DMS53 (cell line): ENCODE measurements at places on chromosomes 13 and 19.

DNA sequence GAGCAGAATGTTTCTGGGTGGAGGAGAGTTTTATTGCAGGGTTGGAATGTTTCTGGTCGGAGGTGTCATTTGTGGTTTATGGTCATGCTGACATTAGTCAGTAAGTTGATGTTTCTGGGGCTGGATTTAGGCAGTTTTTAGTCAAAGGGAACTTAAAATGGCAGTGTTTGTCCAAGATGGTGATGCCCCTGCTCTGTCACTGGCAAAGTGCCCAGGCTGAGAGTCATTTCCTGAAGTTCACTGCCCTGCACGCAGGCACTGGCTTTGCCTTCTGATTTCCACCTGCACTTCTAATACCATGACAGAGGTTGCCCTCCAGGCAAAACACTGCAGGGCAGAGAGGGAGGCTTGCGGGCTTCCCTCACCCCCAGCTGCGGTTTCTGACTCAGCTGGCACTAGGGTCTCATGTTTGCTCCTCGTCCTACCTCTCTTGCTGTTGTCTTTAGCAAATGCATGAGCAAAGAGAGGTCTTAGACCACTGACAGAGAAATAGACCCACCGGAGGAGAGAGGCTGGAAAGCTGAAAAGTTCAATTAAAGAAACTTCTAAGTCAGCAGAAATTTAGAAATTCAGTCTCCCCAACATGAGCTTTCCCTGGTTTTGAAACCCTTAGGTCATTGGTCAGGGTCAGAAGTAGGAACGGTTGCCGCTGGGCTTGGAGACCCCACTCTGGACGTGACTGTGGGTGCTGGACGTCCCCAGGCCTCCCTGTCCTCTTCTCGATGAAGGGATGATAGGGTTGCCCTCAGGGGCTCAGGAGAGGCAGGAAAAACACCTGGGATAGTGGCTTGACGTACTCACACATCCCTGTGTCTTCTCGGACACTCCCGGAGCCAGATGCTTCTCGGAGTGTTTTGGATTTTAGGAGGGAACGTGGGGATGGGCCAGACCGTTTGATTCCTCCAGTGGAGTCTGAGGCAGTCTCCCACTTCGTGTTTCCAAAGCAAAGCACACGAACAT lies 26.3 kb downstream of the TMEM255B start:
- DNase-seq = no peak

- no peak for DNase-seq
Measured at GRCh38 chr13:24827799-24828198, 63.8 kb downstream of the RNF17 start.

GRCh38 chr19:6983448-6983847 lies 37.8 kb downstream of the MBD3L2B start:
- DNase-seq = no peak

- DNase-seq = peak; percentile 11
Measured at GRCh38 chr13:110107568-110108347, 199.2 kb downstream of the COL4A1 start.

DNA sequence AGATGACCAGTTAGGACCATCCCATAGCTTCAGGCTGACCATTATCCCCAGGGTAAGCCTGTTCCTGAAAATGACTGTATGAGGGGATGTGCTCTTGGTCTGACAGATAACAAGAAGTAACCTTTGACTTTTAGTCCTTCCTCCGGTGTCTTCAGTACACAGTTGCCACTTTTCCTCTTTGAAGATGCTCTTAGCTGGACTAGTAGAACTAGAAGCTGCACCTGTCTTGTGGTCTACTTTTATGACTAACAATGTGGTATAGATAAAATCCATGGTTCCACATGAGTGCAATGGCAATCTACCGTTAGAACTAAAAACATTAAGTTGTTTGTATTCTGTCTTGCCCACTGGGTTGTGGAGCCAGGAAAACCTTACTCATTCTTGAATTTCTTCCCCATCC lies 5.9 kb upstream of the RUBCNL start:
- DNase-seq = peak; percentile 5

GRCh38 chr19:40348961-40349507 lies 539 bp downstream of the PLD3 start:
- DNase-seq = peak; percentile 78

- no peak for DNase-seq
Measured at GRCh38 chr19:6925801-6926751, 38.7 kb downstream of the ADGRE1 start.

GRCh38 chr13:36029166-36029565 lies 102.0 kb downstream of the DCLK1 start:
- peak; percentile 36 for DNase-seq

- peak; percentile 38 for DNase-seq
Measured at GRCh38 chr19:48325265-48325910, at the start of gene EMP3. Gene EMP3 (plus strand): TSS chr19:48325552. CDS start chr19:48326845, 1,293 bp downstream.

GRCh38 chr13:43880214-43880855 lies 631 bp downstream of the LACC1 start:
- DNase-seq = peak; percentile 40
